ENCODE measurements at places on chromosomes 13 and 19.

DNA sequence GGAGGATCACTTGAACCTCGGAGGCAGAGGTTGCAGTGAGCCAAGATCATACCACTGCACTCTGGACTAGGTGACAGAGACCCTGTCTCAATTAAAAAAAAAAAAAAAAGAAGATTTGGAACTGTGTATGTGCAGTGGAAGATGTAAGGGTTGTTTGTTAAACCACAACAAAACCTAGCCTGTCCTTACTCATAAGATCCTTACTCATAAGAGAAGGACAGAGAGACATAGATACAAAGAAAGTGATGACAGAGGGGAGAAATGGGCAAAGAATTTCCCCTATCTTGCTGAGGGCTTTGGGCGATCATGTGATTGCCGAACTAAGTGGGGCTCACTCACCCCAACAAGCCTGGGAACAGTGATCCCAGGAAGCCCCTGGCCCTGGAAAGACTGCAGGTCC, 7.9 kb downstream of the ITPKC start:
- DNase-seq = no peak

DNA sequence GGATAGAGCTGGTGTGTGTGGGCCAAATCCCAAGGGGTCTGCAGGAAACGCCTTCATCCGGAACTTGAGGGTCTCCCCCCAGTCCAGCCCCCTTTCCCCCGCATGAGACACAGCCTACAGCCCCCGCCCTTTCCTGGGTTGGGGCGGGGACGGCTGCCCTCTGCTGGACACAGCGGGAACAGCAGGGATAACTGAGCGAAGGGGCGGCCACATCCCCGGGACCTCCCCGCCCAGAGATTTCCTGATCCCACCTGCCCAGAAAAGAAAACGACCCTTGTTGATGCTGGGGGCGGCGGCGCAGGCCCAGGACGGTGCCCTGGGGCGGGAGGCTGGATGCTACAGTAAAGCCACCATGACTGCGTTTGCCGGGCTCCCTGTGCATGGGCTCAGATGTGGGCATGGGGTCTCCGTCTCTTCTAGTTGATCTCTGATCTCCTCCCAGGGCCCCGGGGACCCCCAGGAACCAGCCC, 14.2 kb downstream of the ONECUT3 start:
- DNase-seq = peak; percentile 30

GRCh38 chr19:13164343-13165161, 14.3 kb downstream of the IER2 start:
- DNase-seq = no peak

- DNase-seq = no peak
These were observed 878.8 kb upstream of the KLHL1 start for GRCh38 chr13:70987043-70987442.

GRCh38 chr13:21095311-21095710, 33.9 kb upstream of the LATS2 start:
- no peak for DNase-seq
